ENCODE measurements at places on chromosomes 5 and 9.
A peak's percentile ranks its signal among the peaks of the same experiment; 100 is the strongest.

GRCh38 chr5:34409373-34409772 lies 246.8 kb upstream of the RAI14 start:
- no peak for DNase-seq

- DNase-seq: no peak
Measured at GRCh38 chr5:134758176-134758503, 439 bp upstream of the DDX46 start.

GRCh38 chr9:109907400-109907799 lies 127.4 kb downstream of the PALM2AKAP2 start:
- DNase-seq: no peak

- DNase-seq: no peak
Measured at GRCh38 chr9:95023217-95024003, 294.1 kb downstream of the FANCC start.

GRCh38 chr5:7759951-7760580 lies 90.9 kb downstream of the CFAP90 start:
- no peak for DNase-seq

GRCh38 chr5:147037515-147038205 lies 159.1 kb upstream of the PPP2R2B start:
- peak; percentile 20 for DNase-seq

DNA sequence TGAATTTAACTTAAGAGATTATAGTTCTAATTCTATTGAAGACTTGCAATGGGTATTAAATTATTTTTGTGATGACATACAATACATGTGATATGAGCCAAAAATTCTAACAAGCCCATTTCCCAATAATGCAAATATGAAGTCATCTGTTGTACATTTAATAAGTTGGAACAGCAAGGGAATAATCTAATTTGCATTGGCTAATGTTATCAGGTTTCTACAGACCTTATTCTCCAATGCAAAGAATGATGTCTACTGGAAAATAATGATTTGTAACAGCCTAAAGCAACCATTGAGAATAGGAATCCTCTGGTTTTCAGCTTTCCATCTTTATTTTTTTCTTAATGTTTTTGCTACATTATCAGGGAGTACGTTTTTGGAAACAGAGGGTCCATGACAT lies 89.1 kb upstream of the MINAR2 start:
- DNase-seq: peak; percentile 11

DNA sequence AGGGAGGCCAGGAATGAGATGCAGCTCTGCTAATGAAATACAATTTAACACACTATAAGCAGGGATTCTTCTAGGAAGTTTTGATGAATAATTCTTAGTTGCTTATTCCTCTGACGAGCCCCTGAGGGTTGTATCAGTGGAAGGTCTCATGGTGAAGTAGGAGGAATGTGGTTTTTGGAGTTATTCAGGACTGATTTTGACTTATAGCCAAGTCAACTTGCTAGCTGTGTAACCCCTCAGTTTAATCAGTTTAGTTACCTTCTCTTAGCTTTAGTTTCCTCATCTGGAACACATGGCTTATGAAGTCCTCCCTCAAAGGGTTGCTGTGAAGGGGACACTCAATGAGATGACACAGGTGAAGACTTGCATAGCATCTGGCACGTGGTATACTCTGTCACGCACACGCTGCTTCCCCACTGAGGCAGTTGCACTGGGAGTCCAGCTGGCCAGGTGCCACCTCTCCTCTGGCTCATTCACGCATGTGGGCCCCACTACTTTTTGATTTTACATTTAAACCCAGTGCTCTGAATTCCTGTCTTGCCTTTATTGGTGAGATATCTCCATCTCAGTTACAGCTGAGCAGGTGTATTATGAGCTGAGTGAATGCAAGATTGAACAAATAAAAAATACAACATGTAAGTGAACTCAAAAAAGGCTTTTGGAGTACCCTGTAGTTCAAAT lies 415.0 kb downstream of the ARHGEF28 start:
- peak; percentile 81 for DNase-seq

DNA sequence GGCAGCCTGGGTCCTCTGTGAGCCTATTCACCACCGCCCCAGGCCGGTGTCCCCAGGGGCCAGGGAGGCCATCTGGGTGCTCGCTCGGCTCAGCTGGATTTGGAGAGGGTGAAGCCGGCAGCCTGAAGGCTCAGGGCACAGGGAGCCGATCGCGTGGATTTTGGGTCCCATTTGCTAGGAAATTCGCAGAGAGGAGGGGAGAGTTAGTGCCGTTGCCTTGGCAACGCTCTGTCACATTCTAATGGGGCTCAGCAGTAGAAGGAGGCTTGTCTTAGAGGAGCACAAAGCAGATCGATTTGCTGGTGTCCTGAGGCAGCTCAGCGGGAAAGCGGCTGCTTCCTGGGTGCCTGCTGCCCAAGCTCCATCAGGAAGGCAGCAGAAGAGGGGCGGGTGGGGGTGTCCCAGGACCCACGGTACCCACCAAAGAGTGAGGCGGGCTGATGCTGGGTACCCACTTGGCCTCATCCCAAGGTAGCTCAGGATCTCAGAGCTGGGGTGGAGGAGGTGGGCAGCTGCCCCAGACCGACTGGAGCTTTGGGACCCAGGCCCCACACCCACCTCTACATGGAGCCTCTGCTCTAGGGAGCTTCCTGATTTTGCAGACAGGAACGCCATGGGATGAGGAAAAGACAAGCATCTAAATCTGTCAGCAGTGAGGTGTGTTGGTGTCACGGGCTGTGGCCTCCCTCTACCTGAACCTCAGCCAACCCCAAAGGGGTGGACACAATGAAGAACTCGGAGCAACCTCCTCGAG lies 17.1 kb upstream of the OLFM1 start:
- DNase-seq: no peak

- peak; percentile 99 for DNase-seq
Measured at GRCh38 chr9:14417237-14417636, 103.3 kb upstream of the NFIB start.

- no peak for DNase-seq
Measured at GRCh38 chr5:173628501-173628900, 12.1 kb upstream of the BOD1 start.

DNA sequence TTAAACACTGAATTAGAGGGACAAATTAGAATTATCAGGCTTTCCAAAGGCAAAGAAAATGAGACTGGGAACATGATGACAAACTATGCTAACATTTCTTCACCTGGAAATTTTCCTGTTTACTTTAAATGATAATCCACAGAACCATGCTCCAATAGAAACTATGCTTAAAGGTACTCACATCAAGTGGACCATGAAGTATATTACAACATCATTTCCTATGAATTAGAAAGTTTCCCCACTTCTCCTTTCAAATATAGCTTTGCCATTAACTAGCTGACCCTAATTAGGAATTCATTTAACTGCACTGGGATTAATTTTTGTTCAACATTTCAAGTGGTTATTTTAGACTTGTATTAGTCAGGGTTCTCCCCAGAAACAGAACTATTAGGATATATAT lies 81.4 kb downstream of the DTWD2 start:
- DNase-seq: no peak

- no peak for DNase-seq
Measured at GRCh38 chr9:98805506-98806272, 1.8 kb upstream of the GALNT12 start.

- DNase-seq: no peak
Measured at GRCh38 chr5:66573733-66574132, 22.5 kb upstream of the MAST4 start.

- no peak for DNase-seq
Measured at GRCh38 chr9:128819716-128820664, 1.7 kb downstream of the ENDOG start.

DNA sequence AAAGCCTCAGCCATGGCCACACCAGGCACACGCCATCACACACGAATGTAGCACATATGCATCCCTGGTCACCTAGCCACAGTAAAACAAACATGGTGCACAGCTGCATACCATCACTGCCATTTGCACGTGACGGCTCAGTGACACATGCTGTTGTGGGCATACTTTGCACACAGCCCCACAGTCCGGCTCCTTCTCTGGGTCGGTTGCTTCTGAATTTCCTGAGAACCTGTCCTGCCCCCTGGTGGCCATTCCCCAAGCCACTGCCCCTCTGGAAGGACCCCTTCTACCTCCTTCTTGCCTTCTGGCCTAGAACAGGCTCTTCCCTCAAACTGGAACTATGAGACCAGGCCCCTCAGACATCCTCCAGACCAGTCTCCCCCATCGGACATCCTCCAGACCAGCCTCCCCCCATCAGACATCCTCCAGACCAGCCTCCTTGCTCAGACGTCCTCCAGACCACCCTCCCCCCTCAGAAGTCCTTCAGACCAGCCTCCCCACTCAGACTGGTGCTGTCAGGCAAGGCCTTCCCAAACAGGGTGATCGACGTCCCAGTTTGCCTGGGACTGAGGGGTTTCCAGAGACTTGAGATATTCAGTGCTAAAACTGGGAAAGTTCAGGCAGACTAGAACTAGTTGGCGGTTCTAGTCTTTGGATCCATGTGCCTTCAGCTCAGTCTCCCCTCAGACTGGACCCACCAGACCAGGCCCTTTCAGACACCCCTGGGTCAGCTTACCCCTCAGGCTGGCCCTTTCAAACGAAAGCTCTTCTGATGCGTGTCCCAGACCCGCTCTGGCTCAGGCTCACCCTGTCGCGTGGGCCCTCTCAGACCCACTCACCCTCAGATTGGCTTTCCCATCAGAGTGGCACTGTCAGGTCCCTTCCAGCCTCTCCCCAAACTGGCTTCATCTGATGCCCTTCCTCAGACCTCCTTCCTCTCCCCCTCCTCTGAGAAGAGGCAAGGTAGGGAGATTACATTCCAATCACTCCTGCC lies 24.3 kb upstream of the ENHO start:
- DNase-seq: peak; percentile 27

- no peak for DNase-seq
Measured at GRCh38 chr5:169670769-169671525, 33.9 kb downstream of the DOCK2 start.

DNA sequence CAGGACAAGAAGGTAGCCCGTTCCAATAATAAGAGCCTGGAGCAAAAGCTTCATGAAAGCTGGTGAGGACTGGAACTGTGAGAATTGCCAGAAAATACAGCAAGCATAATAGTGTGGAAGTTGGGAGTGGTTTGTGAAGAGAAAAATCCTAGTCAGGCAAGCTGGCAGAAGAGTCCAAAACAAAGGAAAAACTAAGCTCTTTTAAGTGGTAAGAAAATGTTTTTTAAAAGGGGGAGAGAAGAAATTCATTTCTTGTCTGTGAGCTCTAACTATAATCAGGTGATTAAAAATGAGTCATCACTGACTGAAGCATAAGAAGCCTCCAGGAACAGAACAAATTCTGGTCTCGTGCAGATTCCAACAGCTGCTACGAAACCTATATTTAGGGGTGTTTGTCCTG lies 102.6 kb downstream of the CAAP1 start:
- no peak for DNase-seq

DNA sequence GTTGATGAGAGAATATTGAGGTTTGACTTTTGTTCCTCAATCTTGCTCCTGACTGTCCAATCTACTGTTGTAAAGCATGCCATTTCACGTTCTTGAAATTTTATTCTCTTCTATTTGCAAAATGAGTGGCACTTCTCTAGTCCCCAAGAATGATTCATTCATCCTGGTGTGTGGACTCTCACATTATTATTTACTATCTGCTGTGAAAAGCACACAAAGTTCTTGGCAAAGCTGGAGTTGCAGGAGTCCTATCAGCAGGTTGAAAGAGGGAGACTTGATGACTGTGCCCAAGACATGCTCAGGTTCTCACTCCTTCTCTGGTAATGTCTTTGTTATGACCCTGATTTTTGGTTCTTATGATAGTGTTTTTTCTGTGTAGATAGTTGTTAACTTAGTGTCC lies 382.6 kb downstream of the DMRTA1 start:
- DNase-seq: peak; percentile 34

DNA sequence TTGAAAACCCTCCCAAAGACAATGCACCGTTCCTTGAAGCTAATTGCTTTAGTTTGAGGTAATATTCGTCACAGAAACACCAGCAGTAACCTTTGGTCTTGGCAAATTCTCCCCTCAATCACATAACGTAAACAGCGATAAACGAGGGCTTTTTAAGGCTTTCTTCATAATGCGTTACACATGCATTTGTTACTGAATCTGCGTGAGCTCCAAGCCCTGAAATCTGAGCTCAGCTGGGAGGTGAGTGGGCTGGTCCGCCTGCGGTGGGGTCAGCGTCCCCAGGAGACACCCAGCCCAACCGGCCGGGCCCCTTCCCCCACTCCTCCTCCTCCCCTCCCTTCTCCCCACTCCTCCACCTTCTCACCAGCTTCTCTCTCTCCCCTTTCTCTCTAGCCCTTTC lies 91.1 kb downstream of the BARX1 start:
- no peak for DNase-seq

DNA sequence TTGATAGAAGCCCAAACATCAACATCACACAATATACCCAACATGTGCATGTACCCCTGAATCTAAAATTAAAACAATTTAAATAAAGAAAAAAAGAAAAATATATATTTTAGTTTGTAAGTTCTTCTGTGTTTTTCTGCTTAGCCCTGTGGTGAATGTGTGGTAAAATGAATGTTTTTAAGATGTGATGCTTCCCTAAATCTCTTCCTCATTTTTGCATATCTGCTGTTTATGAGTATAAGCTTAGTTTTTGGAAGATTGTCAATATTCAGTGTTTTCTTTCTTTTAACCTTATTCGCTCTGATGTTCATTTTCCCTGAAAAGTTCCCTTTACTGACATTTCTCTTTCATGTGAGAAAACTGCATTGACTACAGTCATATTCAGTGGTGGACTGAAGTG lies 44.4 kb upstream of the DAB2 start:
- no peak for DNase-seq

DNA sequence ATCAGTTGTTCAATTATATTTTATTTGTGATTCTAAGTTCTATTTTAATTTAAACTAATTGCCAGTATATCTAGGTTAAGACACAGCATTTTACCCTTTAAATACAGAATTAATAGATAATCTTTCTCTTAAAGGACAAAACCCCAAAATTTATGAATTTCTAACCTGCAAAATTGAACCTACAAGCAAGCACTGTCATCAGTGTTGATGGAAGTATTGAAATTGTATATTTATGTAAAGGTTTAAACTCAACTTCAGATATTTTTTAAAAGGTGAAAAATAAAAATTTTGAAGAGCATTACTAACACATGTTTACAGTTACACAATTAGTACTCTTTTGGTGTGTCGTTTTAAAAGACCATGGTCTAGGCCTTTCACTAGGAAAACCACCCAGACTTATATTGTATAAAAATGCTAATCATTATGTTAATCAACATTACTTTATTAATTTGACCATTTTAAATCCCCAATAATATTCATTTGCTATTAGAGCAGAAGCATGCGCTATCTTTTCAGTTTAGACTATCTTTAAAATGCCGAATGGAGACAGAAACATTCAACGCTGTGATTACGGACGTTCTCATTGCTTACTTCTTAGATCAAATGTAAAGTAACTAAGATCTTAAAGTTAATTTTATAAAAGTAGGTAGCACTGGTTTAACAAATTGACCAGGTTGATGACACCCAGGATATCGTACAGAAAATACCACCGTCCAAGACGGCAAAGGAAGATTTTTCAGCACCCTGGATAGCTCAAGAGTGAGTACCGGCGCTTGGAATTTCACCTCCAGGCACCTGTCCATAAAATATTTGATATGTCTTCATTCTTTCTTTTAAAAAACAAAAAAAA lies 3.2 kb downstream of the OTP start:
- no peak for DNase-seq

DNA sequence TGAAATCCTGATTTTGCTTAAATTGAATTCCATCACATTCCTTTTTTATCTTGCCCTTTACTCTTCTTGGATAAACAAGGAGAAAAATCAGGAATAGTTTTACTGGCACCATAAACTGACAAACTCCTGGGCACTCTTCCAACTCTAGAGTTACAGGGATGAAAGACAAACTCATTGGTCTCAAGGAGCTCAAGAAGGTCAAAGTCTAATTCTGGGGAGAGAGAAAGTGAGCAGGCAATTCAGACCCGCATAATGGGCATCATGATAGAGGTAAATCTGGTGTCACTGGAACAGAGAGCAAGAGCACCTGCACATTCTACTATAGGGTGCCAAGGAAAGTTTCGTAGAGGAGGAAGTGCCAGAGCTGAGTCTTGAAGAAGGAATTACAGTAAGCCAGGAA lies 64.8 kb downstream of the GRIN3A start:
- no peak for DNase-seq

All from NCI-H446 treated with DMSO at 0.1 percent for 48 hours (cell line).